ENCODE measurements at places on chromosomes 5 and 9. TPM values are rescaled to one million over a fixed set of nuclear protein-coding genes. Genes with fewer than 3 reads are reported as not detected.

ACER2 gene
- total RNA-seq: 5.5 TPM

GRCh38 chr5:27093279-27093678 is 54.9 kb upstream of the CDH9 start:
- H3K27ac ChIP-seq: no peak overlapping the region
- H3K4me1 ChIP-seq: no peaks in the 10 kb centered on the region
- H3K36me3 ChIP-seq: no peaks in the 10 kb centered on the region
- no peak for DNase-seq
- H3K27me3 ChIP-seq: no peaks in the 10 kb centered on the region
- no peak overlapping the region for H3K4me3 ChIP-seq

CEL gene
- 0.75 TPM for total RNA-seq

GRCh38 chr5:60163762-60164161 is 270.2 kb upstream of the PDE4D start:
- no peak overlapping the region for H3K4me3 ChIP-seq
- no peaks in the 10 kb centered on the region for H3K4me1 ChIP-seq
- no peak overlapping the region for H3K27ac ChIP-seq
- H3K27me3 ChIP-seq: no peaks in the 10 kb centered on the region
- H3K36me3 ChIP-seq: no peaks in the 10 kb centered on the region
- DNase-seq: no peak

DNA sequence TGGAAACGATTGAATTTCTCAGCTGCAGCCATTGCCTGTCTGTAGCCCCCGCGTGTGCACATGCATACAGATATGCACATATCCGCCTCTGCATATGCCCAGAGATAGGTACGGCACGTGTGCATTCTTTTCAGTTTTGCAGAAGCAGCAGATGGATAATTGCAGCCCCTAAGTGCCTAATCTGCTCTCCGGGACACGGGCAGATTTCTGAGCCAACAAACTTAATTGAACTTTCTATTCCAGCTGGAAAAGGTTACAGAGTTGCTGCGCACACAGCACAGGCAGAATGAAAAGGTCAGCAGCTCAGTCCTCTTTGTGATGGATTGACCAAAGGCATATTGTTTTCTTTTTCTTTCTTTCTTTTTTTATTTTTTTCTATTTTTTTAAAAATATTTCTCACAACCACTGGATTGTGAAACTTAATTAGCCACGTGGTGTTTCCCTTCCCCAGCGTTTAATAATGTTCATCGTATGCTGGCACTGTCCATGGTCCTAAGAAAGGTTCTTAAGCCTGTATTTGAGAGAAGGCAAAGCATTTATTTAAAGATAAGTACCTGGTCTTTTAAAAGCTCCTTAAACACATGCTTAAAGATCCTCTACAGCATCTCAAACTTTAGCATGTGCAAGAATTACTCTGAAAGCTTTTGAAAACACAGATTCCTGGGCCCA is 270.2 kb upstream of the BRINP1 start:
- no peak for DNase-seq
- H3K27me3 ChIP-seq: no peaks in the 10 kb centered on the region
- peaks cover 5% of the 10 kb centered on the region for H3K4me1 ChIP-seq
- H3K27ac ChIP-seq: no peak overlapping the region

GRCh38 chr9:133878402-133878801 is 113.7 kb downstream of the VAV2 start:
- H3K27me3 ChIP-seq: no peaks in the 10 kb centered on the region
- no peaks in the 10 kb centered on the region for H3K36me3 ChIP-seq
- no peak for DNase-seq
- no peak overlapping the region for H3K4me3 ChIP-seq
- H3K4me1 ChIP-seq: peaks cover 4% of the 10 kb centered on the region

DNA sequence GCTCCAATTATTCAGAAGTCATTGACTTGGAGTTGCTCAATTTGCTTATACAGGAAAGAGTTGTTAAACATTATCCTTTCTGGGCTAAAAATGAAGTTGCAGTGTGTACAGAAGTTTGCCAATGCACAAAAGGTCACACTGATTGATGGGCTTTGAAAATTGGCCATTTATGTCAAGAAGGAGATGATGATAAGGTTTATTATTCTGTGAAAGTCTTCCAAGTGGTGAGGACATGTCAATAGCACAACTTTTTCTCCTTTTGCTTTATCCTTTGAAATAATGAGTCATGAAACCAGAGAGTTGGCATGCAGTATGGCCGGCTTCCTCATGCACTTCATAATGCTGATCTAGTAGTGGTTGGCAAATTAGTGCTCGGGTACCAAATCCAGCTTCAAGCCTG is 848.5 kb upstream of the WWC1 start:
- no peak overlapping the region for H3K4me3 ChIP-seq
- no peaks in the 10 kb centered on the region for H3K4me1 ChIP-seq
- DNase-seq: no peak
- H3K36me3 ChIP-seq: no peaks in the 10 kb centered on the region
- H3K27ac ChIP-seq: no peak overlapping the region

- no peak overlapping the region for H3K4me3 ChIP-seq
- peaks cover 10% of the 10 kb centered on the region for H3K4me1 ChIP-seq
- H3K36me3 ChIP-seq: no peaks in the 10 kb centered on the region
- no peaks in the 10 kb centered on the region for H3K27me3 ChIP-seq
- DNase-seq: no peak
- no peak overlapping the region for H3K27ac ChIP-seq
These were observed 28.9 kb downstream of the ZNF366 start for GRCh38 chr5:72478276-72478675.

DNA sequence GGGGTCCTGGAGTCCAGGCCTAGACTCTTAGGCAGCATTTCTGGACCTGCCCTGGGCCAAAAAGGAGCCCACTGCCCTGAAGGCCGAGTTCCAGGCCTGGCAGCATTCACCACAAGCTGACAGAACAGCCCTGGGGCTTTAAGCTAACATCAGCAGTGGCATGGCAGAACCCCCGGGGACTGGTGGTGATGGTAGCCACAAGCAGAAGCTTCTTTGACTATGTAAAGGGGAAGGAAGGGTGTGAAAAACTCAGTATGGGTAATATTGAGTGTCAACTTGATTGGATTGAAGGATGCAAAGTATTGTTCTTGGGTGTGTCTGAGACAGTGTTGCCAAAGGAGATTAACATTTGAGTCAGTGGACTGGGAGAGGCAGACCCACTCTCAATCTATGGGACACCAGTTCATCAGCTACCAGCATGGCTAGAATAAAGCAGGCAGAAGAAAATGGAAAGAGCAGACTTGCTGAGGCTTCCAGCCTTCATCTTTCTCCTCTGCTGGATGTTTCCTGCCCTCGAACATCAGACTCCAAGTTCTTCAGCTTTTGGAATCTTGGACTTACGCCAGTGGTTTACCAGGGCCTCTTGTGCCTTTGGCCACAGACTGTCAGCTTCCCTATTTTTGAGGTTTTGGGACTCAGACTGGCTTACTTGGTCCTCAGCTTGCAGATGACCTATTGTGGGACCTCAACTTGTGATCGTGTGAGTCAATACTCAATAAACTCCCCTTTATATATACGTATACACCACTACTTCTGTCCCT is 661.0 kb upstream of the C9orf72 start:
- DNase-seq: no peak
- H3K27me3 ChIP-seq: no peaks in the 10 kb centered on the region
- H3K27ac ChIP-seq: no peak overlapping the region
- no peak overlapping the region for H3K4me3 ChIP-seq
- no peaks in the 10 kb centered on the region for H3K36me3 ChIP-seq

IL33 gene
- 64.8 TPM for total RNA-seq

GRCh38 chr9:88988796-88989641 is 2.2 kb upstream of the S1PR3 start:
- peaks cover 5% of the 10 kb centered on the region for H3K27me3 ChIP-seq
- no peak for DNase-seq
- no peak overlapping the region for H3K27ac ChIP-seq

BHMT gene
- total RNA-seq: not detected

LHX3 gene
- total RNA-seq: not detected

DNA sequence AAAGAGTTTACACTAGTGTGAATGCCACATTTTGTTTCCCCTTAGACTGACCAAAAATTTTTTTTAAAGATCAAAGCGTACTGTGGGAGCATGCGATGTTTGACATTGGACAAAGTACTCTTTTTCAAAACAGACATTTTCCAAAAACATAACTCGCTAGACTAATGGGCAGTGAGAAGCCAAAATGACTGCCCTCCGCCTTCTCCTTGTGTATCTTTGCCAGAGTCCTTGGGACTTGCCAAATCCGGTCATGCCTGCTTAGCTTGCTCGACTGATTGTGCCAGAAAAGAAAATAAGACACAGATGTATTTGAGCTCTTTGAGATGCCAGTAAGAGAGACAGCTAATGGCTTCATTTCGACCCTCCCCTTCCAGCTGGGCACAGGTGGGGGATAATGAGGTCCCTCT is 157.5 kb downstream of the MAPKAP1 start:
- H3K27me3 ChIP-seq: no peaks in the 10 kb centered on the region
- DNase-seq: no peak
- H3K4me1 ChIP-seq: peaks cover 53% of the 10 kb centered on the region
- H3K27ac ChIP-seq: peak overlapping the region; percentile 73
- no peak overlapping the region for H3K4me3 ChIP-seq

MRPS27 gene
- total RNA-seq: 34.2 TPM

NDUFA8 gene
- 41.5 TPM for total RNA-seq

DNA sequence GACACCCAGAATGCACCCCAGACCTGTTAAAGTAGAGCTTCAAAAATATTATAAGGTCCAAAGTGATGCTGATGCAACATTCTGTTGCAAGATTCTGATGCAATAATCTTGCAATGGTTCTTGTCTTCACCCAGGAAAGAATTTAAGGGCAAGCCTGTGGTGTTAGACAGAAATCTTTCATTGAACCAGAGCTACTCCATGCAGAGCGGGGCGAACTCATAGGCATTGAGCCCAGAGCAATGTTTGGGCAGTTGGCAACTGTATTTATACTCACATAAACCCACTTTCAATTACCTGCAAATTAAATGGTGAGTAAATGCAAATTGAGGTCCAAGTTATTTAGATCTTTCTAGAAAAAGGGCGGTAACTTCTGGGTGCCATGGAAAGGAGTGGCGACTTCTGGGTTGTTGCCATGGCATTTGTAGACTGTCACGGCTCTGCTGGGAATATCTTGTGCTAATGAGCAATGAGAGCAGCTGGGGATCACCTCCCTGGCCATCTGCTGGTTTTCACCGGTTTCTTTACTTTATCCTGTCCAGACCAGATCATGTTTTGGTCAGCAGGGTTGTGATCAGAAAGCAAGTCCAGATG is 163.4 kb downstream of the ICE1 start:
- no peak overlapping the region for H3K4me3 ChIP-seq
- no peaks in the 10 kb centered on the region for H3K4me1 ChIP-seq
- no peaks in the 10 kb centered on the region for H3K36me3 ChIP-seq

C9 gene
- total RNA-seq: not detected

GRCh38 chr9:95696701-95697100 is 178.8 kb upstream of the ERCC6L2 start:
- no peak overlapping the region for H3K27ac ChIP-seq
- DNase-seq: no peak
- H3K4me1 ChIP-seq: no peaks in the 10 kb centered on the region

DNA sequence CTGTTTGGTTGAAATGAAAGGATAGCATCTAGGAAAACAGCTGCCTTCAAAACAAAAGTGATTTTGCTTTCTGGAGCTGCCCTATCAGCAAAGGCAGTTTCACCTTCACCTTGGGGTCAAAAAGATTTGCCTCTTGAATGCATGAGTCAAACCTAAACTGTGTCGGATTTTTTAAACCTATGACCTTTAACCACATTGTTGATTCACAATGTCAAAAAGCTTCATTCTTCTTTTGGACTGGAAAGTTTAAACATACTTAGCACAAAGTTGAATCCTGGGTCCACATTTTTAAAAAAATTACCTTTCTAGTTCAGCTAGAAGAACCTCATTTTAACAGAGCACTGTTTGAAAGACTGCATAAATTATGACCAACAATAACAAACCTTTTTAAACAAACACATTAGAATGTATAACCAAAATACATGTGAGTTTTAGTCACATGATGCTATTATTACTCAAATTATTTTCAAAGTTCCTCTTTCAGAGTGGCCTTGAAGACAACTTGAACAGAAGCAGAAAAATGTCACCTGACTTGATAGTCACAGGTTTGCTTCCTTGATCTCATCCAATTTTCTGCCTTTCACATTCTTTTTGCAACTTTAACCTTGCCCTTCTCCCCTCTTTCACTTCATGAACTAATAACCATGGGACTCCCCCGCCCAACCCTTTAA is 109.7 kb upstream of the LHFPL2 start:
- H3K27me3 ChIP-seq: no peaks in the 10 kb centered on the region
- no peaks in the 10 kb centered on the region for H3K36me3 ChIP-seq

BHMT2 gene
- 4.7 TPM for total RNA-seq

DNA sequence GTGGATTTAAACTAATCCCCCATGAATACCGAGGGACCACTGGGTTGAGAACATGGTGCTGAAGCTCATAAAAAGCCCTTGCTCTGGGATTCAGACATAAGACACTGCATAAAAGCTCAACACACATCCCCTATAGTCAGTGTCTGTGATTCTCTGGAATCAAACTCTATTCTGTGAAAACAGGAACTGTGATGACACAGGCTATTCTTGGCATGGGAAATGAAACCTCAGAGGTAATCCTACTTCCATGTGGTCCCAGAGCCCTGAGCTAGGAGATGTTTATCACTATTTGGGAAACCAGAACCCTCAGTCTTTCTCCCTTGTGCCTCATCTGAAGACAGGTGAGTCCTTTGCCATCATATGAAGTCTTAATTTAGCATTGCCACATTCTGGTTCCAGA is 135.4 kb upstream of the PRSS3 start:
- no peaks in the 10 kb centered on the region for H3K27me3 ChIP-seq
- no peaks in the 10 kb centered on the region for H3K4me1 ChIP-seq
- DNase-seq: no peak
- H3K4me3 ChIP-seq: no peak overlapping the region
- H3K27ac ChIP-seq: no peak overlapping the region
- no peaks in the 10 kb centered on the region for H3K36me3 ChIP-seq

Measured in upper lobe of right lung (tissue), 1 donor.